Activated CD4-positive, CD25-positive, alpha-beta regulatory T cell treated with anti-CD3 and anti-CD28 coated beads, Interleukin-2, amount 50 U/mL, for 16 hours (primary cell): ENCODE measurements at places on chromosomes 4 and X.

DNA sequence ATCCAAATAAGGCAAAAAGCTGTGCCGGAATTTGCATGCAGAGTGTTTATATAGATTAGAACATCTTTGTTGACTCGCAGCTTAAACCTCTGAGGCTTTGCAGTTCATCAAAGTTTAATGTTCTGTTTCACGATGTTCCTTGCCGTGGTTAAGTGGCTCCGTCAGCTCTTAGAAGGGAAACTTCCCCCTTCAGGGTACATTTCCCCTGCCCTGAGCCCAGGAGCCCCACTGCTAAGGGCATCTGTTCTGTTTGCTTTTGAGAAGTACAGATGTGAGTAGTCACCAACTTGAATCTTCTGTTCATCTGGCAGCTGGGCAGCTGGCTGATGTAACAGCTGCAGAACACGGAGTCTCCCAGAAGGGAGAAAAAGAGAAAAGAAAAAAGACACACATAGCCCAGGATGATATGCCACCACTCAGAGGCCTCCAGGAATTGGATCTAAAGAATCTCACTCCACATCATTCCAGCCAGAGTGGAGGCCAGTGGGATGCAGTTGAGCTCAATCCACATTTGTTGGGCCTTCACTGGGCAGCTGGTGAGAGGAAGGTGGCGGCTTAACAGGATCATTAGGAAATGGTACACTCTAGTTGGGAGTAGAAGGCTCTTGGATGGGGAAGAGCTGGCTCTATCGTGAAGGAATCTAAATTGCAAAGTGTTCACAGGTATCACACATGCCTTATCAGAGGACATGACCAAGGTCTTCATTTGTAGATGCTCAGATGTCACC is 178.7 kb upstream of the RBPJ start:
- DNase-seq = no peak

GRCh38 chrX:150544222-150544787 is 24.1 kb upstream of the MTM1 start:
- no peak for DNase-seq

DNA sequence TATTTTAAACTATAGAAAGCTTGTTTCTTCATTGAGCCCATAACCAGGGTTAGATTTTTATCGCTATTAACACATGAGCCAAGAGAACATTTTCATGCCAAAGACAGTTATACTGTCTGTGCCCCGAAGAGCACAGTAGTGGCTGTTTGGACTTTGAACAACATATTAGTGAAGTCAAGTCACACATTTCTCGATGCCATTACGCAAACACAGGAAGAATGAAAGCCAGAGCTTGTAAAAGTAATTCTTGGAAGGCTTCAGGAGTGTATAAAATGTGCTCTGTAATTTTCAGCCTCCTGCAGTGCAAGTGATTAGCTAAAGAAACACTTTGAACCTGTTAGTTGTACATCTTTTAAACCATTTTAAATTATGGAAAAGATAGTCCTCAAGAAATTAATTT is 590.7 kb upstream of the PITX2 start:
- no peak for DNase-seq

GRCh38 chr4:161249779-161250440 is 913.9 kb downstream of the FSTL5 start:
- no peak for DNase-seq

GRCh38 chrX:39796856-39797255 is 300.9 kb downstream of the BCOR start:
- no peak for DNase-seq

GRCh38 chr4:93814722-93815121 is 13.8 kb upstream of the ATOH1 start:
- no peak for DNase-seq

GRCh38 chrX:17986440-17986839 is 125.3 kb upstream of the RAI2 start:
- no peak for DNase-seq
